ENCODE measurements at places on chromosomes 7 and 10.
A peak's percentile ranks its signal among the peaks of the same experiment; 100 is the strongest.

GRCh38 chr7:20788420-20788990, 1.8 kb upstream of the SP8 start:
- DNase-seq = no peak

- DNase-seq = no peak
Observed at GRCh38 chr7:159121068-159121467, 23.6 kb downstream of the VIPR2 start.

DNA sequence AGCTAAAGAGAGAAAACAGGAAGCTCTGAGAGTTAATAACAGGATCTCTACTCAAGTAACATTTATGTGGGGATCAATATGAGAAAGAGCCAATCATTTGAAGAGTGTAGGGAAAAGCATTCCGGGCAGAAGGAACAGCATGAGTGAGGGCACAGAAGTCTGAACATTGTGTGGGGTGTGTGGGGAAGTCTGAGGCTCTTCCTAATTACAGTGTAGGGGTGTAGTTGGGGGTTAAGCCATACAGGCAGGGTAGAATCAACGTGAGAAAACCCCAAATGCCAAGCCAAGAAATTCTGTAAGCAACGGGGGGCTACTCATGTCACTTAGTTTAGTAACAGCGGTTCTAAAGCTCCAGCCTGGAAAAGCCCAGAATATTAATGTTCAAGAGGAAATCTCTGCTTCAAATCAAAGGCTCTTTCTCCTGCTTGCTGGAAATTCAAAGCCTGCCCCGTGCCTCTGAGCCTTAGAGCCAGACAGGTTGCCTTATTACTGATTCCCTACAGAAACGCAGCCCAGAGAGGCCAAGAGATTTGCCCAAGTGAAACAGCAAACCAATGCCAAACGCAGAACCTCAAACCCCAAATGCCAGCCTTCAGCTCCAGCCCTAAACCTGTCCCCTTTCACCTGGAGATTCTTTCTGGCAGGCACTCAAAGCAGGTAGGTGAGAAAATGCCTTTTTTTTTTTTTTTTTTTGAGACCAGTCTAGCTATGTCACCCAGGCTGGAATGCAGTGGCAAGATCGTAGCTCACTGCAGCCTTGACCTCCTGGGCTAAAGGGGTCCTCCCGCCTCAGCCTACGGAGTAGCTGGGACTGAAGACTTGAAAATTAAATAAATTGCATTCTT, 36.1 kb downstream of the DNAJB12 start:
- no peak for DNase-seq

DNA sequence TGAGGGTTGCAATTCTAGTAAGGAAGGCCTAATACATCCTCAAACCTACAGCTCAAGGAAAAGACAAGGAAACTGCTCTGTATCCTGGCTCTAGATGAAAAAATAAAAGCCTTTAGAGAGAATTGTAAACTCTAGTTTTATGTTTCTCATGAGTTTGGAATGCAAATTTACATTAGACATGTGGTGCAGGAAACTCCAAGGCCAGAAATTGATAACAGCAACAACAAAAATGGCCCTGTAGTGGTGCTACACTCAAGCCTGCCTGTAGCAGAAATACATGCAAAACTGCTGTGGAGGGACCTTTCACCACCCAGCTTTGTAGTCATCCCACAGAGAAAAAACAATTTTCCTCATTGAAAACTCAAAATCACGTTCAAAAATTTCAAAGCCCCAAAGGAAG, 546.7 kb upstream of the LRRN3 start:
- no peak for DNase-seq

- DNase-seq = no peak
Observed at GRCh38 chr7:47581804-47582763, at the start of gene TNS3. Gene TNS3 (minus strand): TSS chr7:47582111. CDS start chr7:47439636, 142,475 bp downstream.

DNA sequence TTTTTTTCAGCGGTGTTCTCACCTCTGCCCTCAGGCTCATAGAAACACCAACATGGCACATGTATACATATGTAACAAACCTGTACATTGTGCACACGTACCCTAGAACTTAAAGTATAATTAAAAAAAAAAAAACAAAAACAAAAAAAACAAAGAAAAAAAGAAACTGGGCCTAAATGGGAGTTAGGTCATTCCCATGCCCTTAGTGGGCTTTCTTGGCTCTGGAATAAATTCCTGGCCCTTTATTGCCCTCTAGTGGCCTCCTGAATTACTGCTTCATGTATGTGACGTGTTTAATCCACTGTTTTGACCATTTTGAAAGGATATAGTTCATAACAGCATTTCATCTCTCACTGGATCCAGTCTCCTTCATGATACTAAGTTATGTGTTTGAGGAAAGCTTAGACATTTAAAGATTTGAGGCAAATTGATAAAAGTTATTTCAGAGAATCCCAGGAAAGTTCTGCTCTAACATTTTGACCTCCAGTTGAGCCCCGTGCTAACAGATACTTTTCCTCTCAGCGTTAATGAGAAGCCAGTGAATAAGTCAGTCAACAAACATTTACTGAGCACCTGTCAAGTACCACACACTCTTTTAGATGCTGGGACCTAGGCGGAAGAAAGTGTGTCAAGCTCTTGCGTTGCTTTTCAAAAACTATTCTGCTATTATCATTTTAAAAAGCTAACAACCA, 54.7 kb upstream of the SYPL1 start:
- DNase-seq = peak; percentile 23

DNA sequence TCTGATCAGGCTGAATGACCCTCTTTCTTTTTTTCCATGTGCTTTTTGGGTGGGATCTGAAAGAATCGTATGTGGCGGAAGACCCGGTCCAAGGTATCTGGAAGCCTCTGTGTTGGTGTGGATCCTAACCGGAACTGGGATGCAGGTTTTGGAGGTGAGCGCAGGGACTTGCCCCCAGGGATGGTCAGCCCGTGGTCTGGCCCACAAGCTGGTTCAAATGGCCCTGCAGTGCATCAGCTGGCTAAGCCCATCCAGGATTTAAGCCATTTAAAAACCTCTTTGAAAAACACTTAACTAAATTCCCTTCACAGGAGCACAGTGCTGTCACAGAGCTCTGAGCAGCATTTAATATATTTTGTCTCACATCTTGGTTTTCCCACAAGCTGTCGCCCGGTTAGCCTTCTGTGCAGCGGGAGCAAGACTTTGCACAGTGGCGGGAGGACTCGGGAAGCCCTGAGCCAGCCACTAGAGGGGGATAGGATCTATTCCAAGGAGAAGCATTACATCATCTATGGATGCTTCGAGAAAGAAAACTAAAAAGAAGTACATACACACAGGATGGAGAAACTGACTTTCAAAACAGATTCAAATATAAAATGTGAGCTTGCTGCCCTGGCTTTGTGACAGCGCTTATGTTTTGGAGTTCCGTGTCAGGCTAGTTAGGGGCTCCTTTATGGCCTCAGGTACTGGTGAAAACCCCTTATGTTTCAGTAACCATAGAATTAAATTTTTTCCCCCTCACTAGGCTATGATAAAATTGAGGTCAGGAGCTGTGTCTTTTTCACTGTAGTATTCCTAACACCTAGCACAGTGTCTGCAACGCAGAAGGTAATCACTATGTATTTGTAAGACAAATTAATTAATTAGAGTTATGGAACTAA, 11.3 kb downstream of the CPA2 start:
- no peak for DNase-seq

DNA sequence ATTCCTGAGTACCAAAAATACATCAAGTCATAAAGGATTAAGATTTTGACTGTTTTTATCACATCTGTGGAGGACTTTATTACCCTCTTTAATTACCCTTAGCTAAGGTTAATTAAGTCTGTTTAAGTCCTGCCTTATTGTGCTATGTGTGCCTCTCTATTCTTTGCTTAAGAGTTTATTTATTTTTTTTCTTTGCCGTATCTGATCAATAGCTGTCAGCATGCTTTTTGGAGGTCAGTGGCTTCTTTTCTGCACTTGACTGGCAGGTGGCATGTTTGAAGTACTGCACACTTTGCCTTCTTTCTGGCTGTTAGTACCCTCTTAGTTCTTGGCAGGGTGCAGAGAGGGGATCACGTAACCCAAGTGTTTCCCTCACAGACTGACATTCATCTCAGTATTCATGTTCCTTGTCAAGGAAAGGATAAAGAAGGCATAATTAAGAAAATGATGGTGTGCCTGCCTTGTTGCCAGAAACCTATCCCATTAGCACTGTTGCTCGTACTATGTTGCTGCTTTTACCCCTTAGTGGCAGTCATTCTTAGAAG, 225.8 kb downstream of the EXOC4 start:
- DNase-seq = no peak

DNA sequence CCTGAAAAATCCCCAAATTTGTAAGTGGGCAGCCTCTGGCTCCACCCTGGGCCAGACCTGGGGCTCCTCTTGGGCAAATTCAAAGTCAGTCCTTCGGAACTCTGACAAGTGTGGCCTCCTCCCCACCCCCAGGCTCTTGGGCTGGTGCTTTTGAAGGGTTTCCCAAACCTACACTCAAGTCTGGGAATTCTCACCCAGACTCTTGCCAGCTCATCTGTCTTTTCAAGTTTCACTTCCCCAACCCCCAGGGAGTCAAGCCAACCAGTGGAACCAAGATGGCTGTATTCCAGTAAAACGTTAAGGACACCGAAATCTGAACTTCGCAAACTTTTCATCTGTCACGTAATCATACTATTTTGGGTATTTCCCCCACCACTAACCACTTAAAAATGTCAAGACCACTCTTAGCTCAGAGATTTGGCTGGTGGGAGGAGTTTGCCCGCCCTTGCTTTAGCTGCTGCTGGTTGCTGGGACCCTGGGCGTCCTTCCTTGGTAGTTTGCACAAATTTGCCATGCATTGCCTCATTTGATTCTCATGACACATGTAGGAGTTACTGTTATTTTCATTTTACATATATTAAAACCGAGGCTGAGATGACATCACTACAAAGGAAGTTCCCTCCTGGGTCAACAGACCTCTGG, 1.7 kb upstream of the MYO1G start:
- DNase-seq = peak; percentile 62

GRCh38 chr7:101102026-101102425, 16.7 kb downstream of the TRIM56 start:
- no peak for DNase-seq

Data from stimulated activated CD4-positive, alpha-beta T cell treated with anti-CD3 and anti-CD28 coated beads, Interleukin-1b, Interleukin-23, amount 100 ng/mL, for 24 hours (primary cell).